ENCODE measurements at places on chromosomes 6 and 20.

DNA sequence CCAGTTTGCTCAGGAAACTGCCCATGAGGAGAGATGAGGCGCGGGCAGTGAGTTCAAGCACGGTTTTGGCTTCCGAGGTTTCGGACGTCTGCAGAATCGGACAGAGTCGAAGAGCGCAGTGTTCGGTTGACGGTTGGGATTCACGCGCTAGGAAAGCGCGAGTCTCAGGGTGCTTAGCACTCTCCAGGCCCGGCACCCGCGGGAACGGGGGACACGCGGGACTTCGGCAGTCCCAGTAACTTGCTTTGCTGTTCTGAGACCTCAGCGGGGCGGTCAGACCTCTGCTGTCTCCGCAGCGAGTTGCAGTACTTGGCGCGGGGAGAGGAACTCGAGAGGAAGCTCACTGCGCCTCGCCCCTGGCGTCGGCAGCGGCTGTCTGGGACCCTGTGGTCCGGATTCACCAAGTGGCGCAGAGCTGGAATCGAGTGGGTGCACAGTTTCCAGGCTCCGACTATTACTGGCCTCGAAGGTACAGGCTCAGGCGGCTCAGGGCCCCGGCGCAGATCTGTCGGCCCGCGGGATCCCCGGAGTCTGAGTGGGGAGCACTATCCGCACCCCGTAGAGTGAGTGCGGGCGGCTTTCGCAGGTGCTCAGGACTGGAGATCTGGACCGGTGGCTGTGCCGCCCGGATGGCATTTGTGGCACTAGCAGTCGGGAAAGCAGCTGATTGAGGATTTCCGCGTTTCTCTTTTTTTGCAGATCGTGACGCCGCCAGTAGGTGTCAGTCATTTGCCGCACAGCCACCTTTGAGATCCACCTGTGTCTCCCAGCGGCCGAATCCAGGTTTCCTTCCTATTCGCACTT lies at the start of gene POM121L2:
POM121L2 (minus strand) TSS at position 128 of the 804 bp plus-strand sequence; CDS start at position 25, 103 bp downstream.
- DNase-seq: peak; percentile 55

GRCh38 chr6:153117986-153118879 lies 12.8 kb downstream of the RGS17 start:
- no peak for DNase-seq

- no peak for DNase-seq
Measured at GRCh38 chr6:147768969-147769368, 260.5 kb downstream of the SAMD5 start.

- DNase-seq: no peak
Measured at GRCh38 chr6:56694002-56694401, 51.3 kb upstream of the DST start.

DNA sequence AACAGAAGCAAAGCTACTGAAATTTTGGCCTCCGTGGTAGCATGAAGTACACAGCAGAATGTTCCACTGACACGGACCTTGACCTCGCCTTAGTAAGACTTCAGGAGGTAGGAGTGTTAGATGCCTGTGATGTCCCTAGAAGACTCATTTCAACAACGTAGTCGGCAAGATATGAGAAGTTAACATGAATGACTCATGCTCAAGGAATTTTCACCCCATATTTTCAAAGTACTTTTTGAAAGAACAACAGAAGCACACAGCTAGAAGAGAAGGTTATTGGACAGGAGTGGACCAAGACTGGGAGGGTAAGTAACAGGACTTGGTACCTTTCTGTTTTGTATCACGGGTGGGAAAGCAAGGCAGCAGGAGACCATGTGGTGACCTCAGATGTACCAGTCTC lies 78.0 kb downstream of the DZANK1 start:
- DNase-seq: no peak

DNA sequence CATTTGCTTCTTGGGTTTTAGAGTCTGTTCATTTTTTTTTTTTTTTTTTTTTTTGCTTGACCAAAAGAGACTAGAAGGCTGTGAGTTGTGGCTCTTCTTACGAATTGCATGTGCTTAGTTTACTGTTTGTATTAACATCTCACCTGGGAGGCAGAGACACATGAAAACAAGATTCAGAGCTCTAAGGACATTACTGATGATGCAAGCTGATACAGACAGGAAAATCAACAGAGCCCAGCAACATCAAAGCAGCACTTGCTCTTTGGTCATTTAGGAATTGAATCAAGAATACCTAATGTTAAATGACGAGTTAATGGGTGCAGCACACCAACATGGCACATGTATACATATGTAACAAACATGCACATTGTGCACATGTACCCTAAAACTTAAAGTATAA lies 55.7 kb upstream of the HS3ST5 start:
- DNase-seq: no peak

GRCh38 chr20:4190792-4191519 lies 175.6 kb upstream of the RNF24 start:
- DNase-seq: no peak

GRCh38 chr20:51531141-51531710 lies 11.3 kb downstream of the NFATC2 start:
- DNase-seq: peak; percentile 50

GRCh38 chr20:5719861-5720403 lies 30.3 kb upstream of the SHLD1 start:
- no peak for DNase-seq

GRCh38 chr20:14726591-14726990 lies 389.2 kb upstream of the FLRT3 start:
- no peak for DNase-seq

GRCh38 chr6:16181439-16182297 lies 52.8 kb downstream of the MYLIP start:
- DNase-seq: no peak

GRCh38 chr20:43755851-43756250 lies 29.0 kb upstream of the GTSF1L start:
- DNase-seq: no peak

- no peak for DNase-seq
Measured at GRCh38 chr6:98824902-98825599, 9.3 kb upstream of the POU3F2 start.

GRCh38 chr6:113600551-113601339 lies 256.4 kb upstream of the MARCKS start:
- no peak for DNase-seq

- no peak for DNase-seq
Measured at GRCh38 chr6:101202867-101203374, 190.6 kb upstream of the GRIK2 start.

GRCh38 chr6:43759907-43760206 lies 10.2 kb upstream of the VEGFA start:
- DNase-seq: no peak

DNA sequence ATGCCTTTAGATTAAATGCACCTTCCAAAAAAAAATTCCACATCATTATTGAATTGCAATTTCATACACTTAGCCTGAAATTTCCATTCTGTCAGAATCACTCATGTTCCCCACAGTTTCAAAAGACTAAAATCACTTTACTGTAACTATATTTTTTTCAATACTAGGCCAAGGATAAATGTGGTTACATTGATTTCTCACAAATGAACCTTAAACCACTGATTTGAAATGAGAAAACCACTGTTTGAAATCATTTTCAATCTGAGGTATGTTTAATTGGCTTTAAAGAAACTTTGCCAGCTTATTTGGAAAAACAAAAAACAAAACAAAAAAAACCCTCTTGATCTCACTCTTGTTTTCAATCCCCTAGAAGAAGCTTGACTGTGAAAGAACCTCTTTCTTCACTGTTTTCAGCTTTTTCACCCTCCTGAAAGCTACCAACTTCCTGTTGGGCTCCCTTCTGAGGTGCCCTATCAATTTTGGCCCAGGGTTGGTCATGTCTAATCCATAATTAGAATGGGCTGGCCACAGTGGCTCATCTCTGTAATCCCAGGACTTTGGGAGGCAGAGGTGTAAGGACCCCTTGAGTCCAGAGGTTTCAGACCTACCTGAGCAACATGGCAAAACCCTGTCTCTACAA lies 242.5 kb downstream of the ADGRG6 start:
- no peak for DNase-seq

DNA sequence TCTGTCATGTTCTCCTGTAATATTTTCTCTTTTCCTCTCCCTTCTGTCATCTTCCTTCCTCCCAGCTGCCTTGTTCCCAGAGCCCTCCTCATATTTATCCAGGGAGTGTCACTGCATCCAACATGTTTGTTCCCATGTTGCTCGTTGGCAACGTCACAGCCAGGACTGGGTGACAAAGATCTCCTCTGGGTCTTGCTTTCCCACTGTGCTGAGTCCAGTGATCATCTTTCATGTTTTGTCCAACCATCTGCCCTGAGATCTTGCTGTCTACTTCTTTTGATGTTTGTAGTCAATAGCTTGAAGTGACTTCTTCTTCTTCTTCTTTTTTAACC lies 26.6 kb downstream of the FARS2 start:
- no peak for DNase-seq

DNA sequence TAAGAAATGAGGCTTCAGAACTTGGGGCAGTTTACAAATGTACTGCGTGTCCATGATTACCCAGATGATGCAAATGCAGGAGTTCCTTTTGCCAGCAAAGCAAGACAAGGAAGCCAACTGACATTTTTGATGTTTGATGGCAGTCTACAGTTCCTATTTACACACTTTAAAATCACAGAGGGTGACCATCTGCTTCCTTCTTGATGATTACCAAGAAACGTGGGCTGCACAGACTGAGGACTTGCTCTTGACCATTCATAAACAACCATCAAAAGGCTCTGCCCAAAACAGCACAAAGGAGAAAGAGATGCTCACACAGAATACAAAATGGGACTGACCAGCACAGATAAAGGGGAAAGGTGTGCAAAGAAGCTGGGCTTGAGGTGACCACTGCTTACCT lies 79.8 kb upstream of the TRAF3IP2 start:
- DNase-seq: no peak

- DNase-seq: no peak
Measured at GRCh38 chr20:46682063-46682821, 7.0 kb downstream of the TP53RK start.

GRCh38 chr6:79239536-79240168 lies 5.2 kb upstream of the HMGN3 start:
- no peak for DNase-seq

- no peak for DNase-seq
Measured at GRCh38 chr6:78910010-78910409, 42.7 kb downstream of the IRAK1BP1 start.

GRCh38 chr20:50572938-50573777 lies 63.0 kb downstream of the PTPN1 start:
- peak; percentile 79 for DNase-seq

DNA sequence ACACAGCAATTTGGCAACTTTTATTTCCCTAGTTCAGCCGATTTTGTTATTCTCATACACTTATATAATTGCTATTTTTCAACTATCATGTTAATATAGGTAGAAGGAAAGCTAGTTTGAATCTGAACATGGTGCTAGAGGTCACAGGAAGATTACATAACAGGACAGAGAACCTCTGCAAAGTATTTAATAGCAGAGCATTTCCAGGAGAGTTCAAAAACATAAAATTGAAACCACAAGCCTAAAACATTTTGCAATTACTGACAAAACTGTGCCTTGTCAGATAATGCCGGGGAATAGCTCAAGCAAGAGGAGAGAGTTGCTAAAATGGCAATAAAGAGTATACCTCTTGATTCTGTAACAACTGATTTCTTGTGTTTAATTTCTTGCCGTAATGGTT lies 70.8 kb downstream of the TFAP2B start:
- DNase-seq: no peak

- no peak for DNase-seq
Measured at GRCh38 chr20:34637245-34638038, 39.5 kb downstream of the PIGU start.

DNA sequence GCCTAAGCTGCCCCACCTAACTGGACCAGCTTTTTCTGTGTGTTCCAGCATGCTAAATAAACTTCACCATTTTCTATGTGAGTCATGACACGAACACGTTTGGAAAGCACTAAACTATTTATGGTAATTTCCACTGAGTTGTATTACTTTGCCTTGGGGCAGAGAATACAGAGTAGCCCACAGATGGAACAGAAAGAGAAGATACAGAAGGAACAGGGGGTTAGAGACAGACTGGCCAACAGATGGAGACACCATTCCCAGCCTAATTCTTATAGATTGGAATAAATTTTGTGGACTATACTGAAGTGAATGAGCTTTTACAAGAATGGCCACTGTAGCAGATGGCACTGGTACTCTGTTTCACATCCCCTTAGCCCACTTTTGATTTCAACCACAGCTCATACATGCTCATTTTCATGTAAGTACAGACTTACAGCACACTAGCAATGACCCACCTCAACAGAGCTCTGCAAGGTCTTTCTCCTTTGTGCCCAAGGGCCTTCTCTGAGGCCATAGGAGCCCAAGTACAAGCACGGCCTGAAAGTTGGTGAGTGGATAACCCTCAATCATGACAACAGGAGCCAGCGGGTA lies 13.1 kb upstream of the NT5DC1 start:
- no peak for DNase-seq

DNA sequence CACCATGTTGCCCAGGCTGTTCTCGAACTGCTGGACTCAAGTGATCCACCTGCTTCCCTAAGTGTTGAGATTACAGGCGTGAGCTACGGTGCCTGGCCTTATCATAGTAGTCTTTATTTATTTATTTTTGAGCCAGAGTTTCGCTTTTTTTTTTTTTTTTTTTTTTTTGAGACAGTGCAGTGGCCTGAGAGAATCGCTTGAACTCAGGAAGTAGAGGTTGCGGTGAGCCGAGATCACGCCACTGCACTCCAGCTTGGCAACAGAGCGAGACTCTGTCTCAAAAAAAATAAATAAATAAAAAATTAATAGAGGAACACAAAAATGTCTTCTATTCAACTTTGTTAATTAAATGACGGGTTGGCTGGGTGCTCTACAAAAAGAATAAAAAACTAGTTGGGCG lies 12.9 kb downstream of the MAPRE1 start:
- DNase-seq: no peak

DNA sequence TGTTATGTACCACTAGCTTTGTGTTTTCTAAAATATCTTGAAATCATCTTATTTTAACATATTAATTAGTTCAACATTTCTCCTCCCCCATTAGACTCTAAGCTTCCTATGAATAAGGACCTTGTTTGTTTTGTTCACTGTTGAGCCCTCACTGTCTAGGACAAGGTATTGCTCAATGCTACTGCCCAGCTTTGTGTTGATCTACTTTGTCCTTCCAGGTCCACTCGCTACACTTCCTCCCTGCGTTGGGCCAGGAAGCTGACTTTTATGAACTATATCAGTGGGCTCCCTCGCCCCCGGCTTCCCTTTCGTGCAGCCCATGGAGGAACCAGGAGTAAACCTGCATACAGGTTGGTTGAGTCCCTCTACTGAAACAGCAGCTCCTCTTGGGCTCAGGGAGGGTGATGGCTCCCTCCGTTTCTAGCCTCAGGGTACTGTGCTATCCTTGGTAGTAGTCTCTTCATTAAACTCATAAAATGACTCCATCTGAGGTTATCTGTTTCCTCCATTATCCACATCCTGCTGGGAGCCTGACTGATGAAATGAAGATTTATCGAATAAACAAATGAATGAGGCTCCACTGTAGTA lies 272.5 kb downstream of the CLIC5 start:
- no peak for DNase-seq

GRCh38 chr6:104940893-104941728 lies 15.8 kb upstream of the LIN28B start:
- DNase-seq: no peak

- no peak for DNase-seq
Measured at GRCh38 chr6:166257911-166258318, 50.3 kb downstream of the PRR18 start.

All from COR-L47 (cell line).